Diencephalon (tissue), 1 donor: ENCODE measurements at places on chromosomes 4 and X. TPM values are rescaled to one million over a fixed set of nuclear protein-coding genes. Genes with fewer than 3 reads are reported as not detected.

Gene FAM236B
- not detected for total RNA-seq

Gene DIAPH2
- 16.4 TPM for total RNA-seq

Gene MAP7D2
- 25.1 TPM for total RNA-seq

Gene TCEAL5
- total RNA-seq: 13.6 TPM

Gene PABPC5
- 16.6 TPM for total RNA-seq

Gene N4BP2
- total RNA-seq: 78.2 TPM
